Chondrocyte (in vitro differentiated cells): ENCODE measurements at places on chromosomes 7 and 10. TPM values are rescaled to one million over a fixed set of nuclear protein-coding genes. Genes with fewer than 3 reads are reported as not detected.

DNA sequence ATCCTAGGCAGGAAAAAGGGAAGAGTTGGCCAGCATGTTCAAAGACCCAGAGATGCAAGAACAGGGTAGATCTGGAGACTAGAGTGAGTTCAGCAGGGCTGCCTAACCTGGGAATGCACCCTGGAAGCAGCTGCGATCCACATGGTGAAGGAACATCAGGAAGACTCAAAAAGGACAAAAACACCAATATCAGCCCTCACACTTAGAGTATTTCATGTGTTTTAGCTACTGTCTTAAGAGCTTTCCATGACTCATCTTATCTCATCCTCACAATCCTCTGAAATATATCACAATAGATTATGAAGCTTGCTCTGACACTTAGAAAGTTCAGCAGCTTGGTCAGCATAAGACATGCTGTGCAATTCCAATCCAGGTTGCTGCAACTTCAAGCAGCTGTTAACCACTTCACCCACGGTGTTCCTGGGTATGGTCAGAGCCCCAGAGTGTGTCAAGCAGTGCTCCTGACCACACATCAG lies 380.9 kb downstream of the PARD3 start:
- peak overlapping the region; percentile 76 for H3K27ac ChIP-seq
- H3K36me3 ChIP-seq = no peaks in the 10 kb centered on the region
- peaks cover 40% of the 10 kb centered on the region for H3K4me1 ChIP-seq
- H3K4me3 ChIP-seq = no peak overlapping the region
- no peaks in the 10 kb centered on the region for H3K27me3 ChIP-seq

DNA sequence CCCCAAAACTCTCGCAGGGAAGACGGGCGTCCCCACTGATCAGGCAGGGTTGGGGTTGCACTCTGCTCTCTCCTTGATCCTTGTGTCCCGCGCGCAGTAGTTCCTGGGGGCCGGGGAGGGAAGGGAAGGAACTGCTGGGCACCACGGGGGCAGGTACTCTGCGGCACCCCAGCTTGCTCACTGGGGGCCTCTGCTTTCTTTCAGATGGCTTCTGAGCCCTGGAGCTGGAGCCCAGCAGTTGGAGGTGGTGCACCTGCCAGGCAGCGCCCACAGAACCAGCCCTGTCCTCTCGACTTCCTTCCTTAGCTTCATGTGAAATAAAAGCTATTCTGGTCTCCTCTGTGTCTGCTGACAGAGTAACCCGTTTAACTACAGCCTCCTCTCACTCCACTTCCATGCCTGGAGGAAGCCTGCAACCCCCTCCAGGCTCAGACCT lies 12.2 kb downstream of the PLAC9 start:
- H3K27ac ChIP-seq = peak overlapping the region; percentile 94
- peaks cover 24% of the 10 kb centered on the region for H3K36me3 ChIP-seq
- peak; percentile 84 for DNase-seq
- no peak overlapping the region for H3K4me3 ChIP-seq
- H3K27me3 ChIP-seq = no peaks in the 10 kb centered on the region

The ACBD7 gene
- total RNA-seq = 0.51 to 2.2 TPM (median 1.1 TPM) in 3 replicates

The H2BK1 gene
- total RNA-seq = not detected in 3 replicates

DNA sequence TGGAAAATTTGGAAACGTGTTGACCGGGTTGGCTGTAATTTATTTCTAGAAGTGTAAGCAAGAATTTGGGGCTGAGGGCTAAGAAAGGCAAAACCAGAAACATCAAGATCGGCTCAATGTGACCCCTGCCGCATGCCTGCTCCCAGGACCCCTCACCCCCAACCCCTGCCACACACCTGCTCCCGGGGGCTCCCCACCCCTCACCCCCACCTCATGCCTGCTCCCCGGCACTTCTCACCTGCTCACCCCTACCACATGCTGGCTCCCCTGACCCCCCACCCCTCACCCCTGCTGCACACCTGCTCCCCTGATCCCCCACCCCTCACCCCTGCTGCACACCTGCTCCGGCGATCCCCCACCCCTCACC lies 19.0 kb upstream of the CFAP46 start:
- peaks cover 13% of the 10 kb centered on the region for H3K4me1 ChIP-seq
- H3K27me3 ChIP-seq = peaks cover 31% of the 10 kb centered on the region
- H3K4me3 ChIP-seq = no peak overlapping the region
- H3K36me3 ChIP-seq = no peaks in the 10 kb centered on the region
- no peak for DNase-seq
- no peak overlapping the region for H3K27ac ChIP-seq

DNA sequence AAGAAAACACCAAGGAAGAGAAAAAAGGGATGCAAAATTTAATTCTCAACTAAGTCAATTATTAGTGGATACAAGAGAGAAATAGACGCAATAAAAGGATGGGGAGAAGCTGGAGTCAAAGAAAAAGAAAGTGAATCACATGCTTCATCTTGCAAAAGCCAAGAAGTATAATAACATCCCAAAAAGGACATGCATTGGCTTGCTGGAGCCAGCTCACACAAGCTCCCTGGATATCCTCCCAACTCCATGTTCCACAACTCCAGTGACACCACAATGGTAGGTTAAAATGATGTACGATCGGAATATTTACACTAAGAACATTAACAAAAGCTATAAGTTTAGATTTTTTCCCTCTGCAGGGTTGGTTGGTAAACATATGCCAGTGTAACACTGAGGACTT lies 72.4 kb downstream of the MACC1 start:
- no peak for DNase-seq
- H3K36me3 ChIP-seq = no peaks in the 10 kb centered on the region
- no peak overlapping the region for H3K27ac ChIP-seq
- peaks cover 18% of the 10 kb centered on the region for H3K4me1 ChIP-seq
